Fibroblast of lung (primary cell): ENCODE measurements at places on chromosomes 16 and 17. TPM values are rescaled to one million over a fixed set of nuclear protein-coding genes. Genes with fewer than 3 reads are reported as not detected.

- DNase-seq = no peak
Observed at GRCh38 chr16:14251419-14251818, 180.3 kb downstream of the MRTFB start.

- DNase-seq = no peak
Observed at GRCh38 chr17:75498039-75498725, 17.2 kb downstream of the CASKIN2 start.

DNA sequence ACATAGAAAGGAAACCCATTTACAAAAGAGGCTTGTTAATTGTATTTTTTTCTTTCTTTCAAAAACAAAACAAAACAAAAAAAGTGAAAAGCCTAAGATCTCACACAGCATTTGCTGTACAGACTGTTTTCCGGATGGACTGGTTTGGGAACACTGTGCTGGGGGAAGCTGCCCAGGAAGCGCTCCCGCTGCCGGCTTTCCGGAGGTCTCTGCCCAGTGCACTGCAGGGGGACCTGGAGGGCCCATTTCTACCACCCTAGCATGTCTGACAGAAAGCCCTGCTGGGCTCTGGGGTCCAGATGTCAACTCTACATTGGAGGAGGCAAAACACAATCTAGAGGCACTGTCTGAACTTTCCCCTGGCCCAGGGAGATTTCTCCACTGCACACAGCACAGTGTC is 26.3 kb upstream of the CLEC18B start:
- DNase-seq = no peak

GRCh38 chr16:71368958-71369357 is 10.4 kb downstream of the CALB2 start:
- DNase-seq = no peak

Gene SRP68
- polyA plus RNA-seq = 68.6 and 81.5 TPM in 2 replicates

DNA sequence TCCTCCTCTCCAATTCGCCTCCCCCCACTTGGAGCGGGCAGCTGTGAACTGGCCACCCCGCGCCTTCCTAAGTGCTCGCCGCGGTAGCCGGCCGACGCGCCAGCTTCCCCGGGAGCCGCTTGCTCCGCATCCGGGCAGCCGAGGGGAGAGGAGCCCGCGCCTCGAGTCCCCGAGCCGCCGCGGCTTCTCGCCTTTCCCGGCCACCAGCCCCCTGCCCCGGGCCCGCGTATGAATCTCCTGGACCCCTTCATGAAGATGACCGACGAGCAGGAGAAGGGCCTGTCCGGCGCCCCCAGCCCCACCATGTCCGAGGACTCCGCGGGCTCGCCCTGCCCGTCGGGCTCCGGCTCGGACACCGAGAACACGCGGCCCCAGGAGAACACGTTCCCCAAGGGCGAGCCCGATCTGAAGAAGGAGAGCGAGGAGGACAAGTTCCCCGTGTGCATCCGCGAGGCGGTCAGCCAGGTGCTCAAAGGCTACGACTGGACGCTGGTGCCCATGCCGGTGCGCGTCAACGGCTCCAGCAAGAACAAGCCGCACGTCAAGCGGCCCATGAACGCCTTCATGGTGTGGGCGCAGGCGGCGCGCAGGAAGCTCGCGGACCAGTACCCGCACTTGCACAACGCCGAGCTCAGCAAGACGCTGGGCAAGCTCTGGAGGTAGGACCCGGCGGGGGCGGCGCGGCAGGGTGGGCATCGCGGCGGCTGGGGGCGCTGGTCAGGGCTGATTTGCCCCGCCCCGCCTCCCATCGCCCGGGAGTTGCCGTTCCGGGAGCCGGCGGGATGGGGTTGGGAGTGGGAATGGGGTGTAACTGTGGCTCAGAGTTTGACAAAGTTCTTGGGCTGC is 567 bp downstream of the SOX9 start:
- peak; percentile 79 for DNase-seq

GRCh38 chr17:70709596-70709995 is 540.3 kb downstream of the KCNJ2 start:
- no peak for DNase-seq

Gene ACAP1
- polyA plus RNA-seq = 0.06 and 0.40 TPM in 2 replicates

Gene CHP2
- not detected in 2 replicates for polyA plus RNA-seq

Gene SYT17
- 0.15 TPM in 1 of 2 replicates, not detected in the other for polyA plus RNA-seq

- DNase-seq = no peak
Observed at GRCh38 chr17:6555331-6556120, 829 bp downstream of the PITPNM3 start.

Gene PIRT
- polyA plus RNA-seq = not detected in 2 replicates

DNA sequence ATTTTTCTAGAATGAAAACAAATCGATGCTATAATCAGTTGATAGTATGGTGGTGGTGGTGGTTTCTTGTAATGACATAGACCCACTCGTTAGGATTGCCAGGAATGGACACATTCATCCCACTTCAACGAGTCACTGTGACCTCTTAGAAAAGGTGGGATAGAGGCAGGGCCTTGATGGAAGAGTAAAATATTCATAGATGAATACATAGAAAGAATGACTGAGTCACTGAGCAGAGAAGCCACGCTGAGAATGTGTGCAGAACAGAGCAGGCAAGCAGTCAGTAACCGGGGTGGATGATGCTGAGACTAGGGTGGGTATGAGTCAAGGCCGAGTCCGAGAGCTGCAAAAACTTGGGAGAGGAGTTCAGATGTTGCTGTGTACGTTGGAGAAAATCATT is 129.9 kb downstream of the PITPNC1 start:
- peak; percentile 92 for DNase-seq

DNA sequence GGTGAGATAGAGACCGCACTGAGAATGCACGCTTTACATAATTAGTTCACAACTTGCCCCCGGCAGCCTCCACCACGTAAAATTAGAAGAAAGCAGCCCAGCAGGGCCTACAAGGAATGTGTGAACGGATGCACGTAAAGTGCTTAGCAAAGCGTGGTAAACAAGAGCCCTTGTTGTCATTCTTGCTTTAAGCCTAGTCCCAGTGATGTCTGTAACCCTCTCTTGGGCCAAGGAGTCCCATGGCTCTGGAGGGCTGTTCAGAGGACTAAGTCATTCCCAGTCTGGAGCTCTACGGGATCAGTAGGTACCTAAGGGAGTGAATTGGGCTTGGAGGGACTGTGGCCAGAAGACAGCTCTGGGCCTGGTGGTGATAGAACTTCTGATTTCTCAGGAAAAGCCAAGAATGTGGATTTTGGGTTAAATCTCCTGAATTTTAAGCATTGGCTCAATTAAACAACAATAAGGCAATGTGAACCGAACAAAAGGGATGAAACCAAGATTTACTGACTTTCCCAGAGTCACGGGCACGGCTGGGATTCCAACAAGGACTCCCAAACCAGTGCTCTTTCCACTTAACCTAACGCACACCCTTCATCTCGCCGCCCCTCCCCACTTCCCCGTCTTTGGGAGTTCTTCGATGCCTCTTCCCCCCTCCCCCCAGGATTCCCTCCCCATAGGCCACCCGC is 775 bp upstream of the CHP2 start:
- DNase-seq = no peak

DNA sequence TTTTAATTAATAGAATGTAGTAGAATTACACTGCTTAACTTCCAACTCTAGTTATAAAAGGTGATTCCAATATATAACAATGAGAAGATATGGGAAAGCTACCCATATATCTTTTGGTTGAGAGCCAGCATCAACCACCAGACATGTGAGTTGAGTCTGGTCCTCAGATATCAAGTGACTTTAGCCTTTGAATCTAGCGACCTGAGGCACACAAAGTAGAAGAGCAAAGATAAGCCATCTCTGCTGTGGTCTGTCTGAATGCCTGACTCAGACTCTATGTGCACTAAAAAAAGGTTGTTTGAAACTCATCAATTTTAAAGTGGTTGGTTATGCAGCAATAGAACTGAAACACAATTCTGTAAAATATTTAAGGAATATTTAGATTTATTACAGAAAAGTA is 492.5 kb upstream of the SOX9 start:
- no peak for DNase-seq

DNA sequence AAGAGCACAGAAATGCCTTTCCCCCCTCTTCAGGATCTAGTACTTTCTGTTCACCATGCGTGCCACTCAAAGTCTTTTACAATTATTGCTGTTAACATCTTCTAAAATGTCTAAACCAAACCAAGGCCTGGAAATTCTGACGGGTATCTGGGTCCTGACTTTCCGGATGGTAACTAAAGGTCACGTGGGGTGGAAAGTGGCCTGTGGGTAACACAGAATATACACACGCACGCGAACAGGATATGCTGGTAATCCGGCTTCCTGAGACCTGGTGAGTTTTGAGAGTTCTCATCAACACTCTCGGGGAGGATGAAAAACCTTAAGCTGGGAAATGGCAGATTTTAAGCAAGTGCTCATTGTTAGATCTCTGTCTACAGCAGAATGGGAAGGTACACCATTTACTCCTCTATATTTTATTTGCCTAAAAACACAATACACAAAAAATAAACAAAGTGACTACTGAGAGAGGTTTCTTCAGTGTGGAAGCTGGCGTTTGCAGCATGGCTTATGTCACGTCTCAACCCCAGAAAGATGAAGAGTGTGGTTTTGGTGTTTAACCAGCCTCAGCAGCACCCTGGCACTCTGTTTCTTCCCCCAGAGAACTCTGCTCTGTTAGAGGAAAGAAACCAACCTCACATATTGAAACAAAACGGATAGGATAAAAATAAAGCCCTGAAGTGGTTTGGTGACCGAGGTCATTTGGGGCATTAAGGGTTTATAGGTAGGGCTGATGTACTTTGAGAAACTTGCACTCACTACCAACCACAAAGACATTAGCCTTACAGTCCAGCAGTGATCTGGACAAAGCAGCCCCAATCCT is 37.3 kb downstream of the SMG6 start:
- no peak for DNase-seq

DNA sequence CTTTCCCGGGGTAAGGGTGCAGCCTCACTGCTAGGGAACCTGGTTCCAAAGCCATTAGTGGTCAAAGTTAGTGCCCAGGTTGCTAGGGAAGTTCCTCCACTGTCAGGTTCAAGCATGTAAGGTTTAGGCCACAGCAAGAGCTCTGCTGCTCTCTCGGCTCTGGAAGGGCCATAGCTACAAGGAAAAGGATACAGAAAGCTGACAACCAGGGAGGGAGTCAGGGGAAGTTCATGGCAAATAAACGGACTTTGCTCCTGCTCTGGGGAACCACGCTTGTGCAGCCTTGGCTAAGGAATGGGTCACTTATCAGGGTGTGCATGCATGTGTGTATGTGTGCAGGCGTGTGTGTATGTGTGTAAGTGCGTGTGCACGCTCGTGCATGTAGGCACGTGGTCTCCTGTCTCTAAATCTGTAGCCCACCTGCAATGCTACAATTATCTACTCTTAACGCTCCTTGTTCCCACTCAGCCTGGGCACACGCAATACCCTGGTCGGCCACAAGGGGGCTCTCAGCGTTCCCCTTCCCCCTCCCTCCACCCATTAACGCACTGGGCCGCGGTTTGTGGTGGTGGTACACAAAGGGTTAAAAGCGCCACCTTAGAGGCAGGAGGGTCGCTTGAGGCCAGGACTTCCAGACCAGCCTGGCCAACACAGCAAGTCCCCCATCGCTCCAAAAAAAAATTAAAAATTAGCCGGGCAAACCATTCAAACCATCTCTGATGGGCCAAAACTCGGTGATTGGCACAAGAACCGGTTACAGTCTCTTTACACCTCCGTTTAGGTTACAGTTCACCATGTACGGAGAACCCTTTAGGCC is 48.4 kb upstream of the KDM8 start:
- DNase-seq = peak; percentile 31

Gene SPNS3
- not detected in 2 replicates for polyA plus RNA-seq

Gene GALK1
- polyA plus RNA-seq = 8.6 and 10.2 TPM in 2 replicates

GRCh38 chr17:77491921-77492445 is 351.2 kb downstream of the SEC14L1 start:
- DNase-seq = no peak

- peak; percentile 47 for DNase-seq
Observed at GRCh38 chr17:80036715-80037477, 454 bp downstream of the CCDC40 start.

DNA sequence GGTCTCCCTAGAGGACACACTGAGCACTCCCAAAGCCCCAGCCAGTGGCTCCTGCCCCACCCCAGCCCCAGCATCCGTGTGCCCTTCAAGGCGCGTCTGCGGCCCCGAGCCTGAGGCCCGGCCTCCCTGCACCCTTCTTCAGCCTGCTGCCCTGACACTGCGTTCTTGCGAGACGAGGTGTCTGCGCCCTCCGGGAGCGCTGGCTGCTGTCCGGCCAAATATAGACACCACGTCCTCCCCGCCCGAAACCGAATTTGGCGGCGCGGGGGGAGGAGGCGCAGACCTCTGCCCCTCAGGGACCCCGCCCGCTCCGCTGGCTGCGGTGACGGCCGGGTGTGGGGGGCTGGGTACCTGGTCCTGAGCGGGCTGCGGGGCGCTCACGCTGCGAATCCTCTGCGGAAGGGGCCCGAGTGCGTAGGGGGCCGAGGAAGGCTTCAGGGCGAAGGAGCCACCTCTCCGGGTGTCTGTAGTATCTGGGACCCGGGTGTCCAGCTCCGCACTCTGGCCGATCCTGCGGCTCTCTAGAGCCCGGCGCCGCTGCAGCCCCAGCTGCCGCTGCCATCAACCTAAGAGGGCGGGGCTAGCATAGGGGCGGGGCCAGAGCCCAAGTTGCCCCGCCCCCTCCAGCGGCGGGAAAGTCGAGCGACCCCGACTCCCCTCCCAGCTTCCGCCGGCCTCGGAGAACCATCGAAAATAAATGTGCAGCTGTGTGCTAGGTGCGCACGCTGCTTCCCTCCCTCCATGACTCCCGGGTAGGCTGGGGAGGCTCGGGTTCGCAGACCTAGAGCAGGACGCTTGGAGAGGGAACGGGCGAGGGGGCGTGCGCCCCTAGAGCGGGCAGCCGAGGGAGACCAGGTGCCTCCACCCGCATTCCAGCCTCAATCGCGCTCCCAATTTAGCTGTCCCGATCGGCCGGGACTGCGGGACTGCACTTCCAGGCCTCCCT is at the start of gene CORO6:
TSS of gene CORO6 (minus strand) at position 576 of the 946 bp plus-strand sequence. CDS start 1,491 bp downstream, outside the sequence.
- peak; percentile 30 for DNase-seq
